Pons (tissue), 1 donor: ENCODE measurements at places on chromosomes 4 and X.

GRCh38 chr4:55251342-55251741 lies 94.7 kb upstream of the SRD5A3 start:
- DNase-seq: no peak

DNA sequence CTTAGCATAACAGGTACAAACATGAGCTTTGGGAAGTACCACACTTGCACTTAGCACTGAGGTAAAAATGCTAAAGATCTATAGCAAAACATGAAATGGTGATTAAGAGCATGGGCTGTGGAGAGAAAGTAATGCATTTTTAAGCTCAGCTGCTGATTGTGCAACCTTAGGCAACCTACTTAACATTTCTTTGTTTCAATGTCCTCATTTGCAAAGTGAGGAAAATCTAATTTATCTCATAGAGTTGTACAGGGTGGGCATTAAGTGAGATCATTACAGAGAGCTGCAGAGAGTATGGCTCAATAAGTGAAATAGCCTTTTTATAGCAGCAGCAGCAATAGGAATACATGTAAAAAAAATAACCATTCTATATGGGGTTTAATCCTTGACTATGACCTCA lies 87.0 kb downstream of the PAK3 start:
- DNase-seq: no peak

DNA sequence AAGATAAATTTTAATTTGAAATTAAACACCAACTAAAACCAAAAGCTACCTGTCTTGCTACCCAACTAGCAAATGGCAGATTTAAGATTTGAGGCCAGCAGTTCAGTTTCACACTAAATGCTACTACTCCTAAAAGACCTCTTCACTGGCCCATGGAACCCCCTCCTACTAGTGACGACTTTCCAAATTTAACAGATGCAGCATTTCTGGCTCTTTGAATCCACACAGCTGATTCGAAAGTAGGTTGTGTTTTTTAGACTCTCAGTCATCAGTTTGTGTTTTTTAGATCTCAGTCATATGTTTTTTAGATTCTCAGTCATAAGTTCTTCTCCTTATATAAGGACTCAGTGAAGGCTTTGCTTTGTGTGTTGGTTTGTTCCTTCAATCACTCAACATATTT lies 11.1 kb upstream of the CC2D2A start:
- DNase-seq: no peak

GRCh38 chr4:37567836-37568235 lies 118.3 kb downstream of the RELL1 start:
- no peak for DNase-seq

DNA sequence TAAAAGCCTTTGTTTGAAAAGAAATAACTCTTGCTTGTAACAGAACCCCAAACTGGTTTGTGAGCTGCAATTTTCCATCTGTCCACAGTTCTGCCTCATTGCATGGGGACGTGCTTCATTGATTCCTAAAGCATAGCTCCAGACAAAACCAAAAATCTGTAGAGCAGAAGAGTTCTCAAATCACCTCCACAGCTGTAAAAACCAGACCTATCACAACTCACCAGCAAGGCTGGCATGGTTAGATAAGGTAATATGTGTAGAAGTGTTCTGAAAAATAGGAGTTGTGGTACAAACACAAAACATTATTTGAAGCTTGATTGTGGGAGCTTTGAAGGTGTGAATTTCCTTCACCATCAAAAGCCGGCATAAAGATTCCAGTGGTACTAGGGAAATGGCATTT lies 12.5 kb upstream of the RAB28 start:
- DNase-seq: no peak

GRCh38 chrX:45077748-45078424 lies 122.8 kb downstream of the DIPK2B start:
- DNase-seq: peak; percentile 25

GRCh38 chr4:95472534-95472933 lies 76.2 kb downstream of the UNC5C start:
- DNase-seq: no peak

GRCh38 chr4:156596706-156597329 lies 374.8 kb downstream of the PDGFC start:
- DNase-seq: no peak

DNA sequence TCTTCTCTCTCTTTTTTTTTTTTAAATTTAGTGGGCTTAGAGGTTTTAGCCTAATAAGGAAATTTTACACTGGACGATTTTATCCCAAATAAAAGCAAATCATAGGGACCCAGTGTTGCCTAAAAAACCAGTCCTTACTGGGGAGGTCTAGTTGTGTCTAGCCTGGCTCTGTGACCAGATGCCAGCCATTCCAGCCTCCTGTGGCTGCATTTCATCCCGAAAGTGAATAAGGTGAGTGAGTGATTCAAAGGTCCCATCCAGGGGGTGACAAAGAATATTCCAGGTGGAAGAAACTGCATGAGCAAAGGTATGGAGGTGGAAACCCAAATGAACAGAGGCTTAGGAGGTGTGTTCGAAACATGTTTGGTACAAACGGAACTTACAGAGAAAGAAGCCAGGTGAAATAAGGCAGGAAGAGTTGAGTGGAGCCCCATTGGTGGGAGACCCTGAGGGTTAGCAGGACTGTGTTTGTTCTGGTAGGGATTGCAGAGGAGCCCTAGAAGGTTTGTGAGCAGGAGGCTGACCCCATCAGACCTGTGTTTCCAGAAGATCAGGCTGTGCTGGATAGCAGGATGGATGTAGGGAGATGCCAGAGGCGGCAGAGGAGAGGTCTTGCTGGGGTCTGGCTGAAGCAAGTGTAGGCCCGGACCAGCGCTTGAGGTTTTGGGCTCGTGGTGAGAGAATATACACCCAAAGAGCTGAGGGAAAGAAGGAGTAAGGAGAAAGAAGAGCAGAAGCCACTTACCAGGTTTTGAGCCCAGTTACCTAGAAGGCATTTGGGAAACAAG lies 31.6 kb downstream of the PTTG2 start:
- DNase-seq: no peak

- DNase-seq: no peak
These were observed 118.2 kb downstream of the EPHA5 start for GRCh38 chr4:65552057-65552456.

GRCh38 chrX:30597216-30598012 lies 19.8 kb upstream of the TASL start:
- peak; percentile 29 for DNase-seq

DNA sequence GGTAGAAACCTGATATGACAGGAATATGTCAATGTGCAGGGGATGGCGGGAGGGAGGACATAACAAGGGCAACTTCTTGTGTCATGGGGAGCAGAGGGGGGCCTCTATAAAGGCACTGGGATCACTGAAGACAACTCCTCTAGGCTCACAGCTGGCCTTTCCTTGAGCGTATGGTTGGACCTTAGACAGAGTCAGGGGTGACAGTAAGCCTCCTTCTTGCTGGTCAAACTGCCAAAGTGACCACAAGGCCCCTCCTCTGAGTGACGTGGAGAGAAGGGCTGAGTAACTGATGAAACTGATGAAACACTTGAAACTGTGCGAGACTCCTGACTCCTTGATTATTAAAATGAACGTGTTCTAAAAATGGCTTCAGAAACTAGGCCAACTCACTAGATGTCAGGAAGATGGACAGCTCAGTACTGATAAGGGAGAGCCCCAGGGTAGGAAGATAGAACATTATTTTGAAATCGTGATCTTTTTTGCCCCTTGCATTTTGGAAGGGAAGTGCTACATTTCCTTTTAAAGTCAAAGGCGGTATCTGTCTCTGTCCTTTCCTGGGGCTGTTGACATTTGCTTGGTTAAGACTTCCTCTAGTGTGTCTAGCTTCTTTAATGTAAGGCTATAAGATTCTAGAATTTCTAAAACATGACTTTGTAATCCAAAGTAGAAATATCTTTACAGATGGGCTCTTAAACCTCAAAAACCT lies 1.6 kb downstream of the RAB33A start:
- DNase-seq: peak; percentile 80

- no peak for DNase-seq
These were observed 657.4 kb downstream of the SPRY1 start for GRCh38 chr4:124053872-124054538.

DNA sequence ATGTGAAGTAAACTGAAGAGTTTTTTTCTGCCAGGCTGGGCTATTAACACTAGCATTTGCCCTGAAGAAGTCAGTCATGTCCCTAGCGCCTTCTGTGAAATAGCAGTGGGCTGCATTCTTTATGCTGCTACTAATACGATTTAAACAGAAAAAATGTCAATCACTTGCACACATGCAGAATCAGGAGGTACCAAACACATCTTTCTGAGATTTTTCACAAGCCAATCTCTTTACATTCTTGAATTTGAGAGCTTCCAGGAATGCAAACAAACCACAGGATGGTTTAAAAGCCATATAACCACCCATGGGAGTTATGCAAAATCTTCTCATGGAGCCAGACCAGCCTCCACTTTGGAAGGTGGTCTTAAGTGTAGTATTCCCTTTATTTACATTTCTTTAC lies 220.1 kb downstream of the IQCM start:
- no peak for DNase-seq

GRCh38 chr4:53514509-53514908 lies 76.8 kb downstream of the LNX1 start:
- no peak for DNase-seq

DNA sequence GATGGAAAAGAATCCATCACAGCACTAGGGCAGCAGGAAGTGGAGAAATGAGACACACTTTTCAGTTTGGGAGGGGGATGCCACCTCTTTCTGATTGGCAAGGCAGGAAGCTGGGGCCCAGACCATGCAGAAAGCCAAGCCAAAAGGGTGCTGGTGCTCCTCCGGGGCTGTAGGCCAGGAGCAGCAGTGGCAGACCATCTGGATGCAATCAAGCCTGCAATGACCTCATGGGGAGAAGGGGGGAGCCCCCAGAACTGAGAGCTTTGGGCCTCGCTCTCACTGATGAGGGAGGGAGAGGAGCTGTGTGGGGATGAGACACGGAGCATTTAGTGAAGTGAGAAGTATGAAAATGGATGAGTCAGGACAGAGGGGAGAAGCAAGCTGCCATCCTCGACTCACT lies 141.3 kb upstream of the NALF2 start:
- DNase-seq: no peak

DNA sequence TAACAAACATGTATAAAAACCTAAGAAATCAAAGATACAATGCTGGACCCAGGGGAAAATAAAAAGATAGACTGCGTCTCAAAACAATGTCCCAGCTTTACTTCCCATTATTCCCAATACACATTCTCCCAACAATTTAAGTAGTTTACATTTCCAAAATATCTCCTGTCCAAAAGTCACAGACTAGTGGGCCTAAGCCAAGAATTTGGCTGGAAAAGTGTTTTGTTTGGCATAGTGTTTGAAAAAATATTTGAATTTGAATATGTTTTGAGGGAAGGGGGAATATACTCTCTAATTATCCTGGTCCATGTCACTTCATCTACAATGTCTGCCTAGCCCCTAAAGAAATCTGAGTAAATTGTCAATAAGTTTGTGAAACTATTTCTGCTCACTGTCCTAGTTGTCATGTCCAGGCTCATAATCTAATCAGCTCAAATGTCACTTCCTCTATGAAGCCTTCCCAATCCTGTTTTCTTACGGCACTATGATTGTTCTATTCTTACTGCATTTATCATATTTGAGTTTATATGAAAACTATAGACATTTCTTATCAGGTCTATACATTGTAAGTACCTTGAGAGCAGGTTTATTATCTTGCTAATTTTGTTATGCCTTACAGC lies 74.4 kb downstream of the SEC24D start:
- no peak for DNase-seq

GRCh38 chr4:184750926-184751584 lies 17.2 kb upstream of the CENPU start:
- DNase-seq: no peak

DNA sequence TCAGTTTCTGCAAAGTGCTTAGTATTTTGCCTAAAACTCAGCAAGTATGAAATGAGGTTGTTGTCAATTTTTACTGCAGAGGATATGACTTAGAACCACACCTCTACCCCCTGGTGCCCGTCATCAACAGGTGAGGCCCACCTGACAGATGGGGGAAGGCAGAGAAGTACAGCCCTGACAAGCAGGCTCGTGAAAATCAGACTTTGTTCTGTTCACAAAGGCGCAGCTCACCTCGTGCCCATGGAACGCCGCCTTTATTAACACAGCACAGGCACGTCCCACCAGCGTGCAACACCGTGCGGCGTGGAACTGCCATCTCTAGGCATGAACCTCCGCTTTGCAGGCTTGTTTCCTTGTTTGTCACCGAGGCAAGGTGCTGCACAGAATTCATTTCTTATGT lies 13.3 kb downstream of the CYP4V2 start:
- DNase-seq: no peak

GRCh38 chr4:144565527-144566195 lies 80.3 kb upstream of the HHIP start:
- DNase-seq: no peak

- no peak for DNase-seq
These were observed 57.3 kb downstream of the AGA start for GRCh38 chr4:177384856-177385397.
